ENCODE measurements at places on chromosomes 1 and 21.

- no peak for DNase-seq
These were observed 785.8 kb upstream of the ADGRL4 start for GRCh38 chr1:79792219-79792930.

GRCh38 chr21:28731700-28732321 lies 260.9 kb downstream of the LTN1 start:
- DNase-seq = no peak

DNA sequence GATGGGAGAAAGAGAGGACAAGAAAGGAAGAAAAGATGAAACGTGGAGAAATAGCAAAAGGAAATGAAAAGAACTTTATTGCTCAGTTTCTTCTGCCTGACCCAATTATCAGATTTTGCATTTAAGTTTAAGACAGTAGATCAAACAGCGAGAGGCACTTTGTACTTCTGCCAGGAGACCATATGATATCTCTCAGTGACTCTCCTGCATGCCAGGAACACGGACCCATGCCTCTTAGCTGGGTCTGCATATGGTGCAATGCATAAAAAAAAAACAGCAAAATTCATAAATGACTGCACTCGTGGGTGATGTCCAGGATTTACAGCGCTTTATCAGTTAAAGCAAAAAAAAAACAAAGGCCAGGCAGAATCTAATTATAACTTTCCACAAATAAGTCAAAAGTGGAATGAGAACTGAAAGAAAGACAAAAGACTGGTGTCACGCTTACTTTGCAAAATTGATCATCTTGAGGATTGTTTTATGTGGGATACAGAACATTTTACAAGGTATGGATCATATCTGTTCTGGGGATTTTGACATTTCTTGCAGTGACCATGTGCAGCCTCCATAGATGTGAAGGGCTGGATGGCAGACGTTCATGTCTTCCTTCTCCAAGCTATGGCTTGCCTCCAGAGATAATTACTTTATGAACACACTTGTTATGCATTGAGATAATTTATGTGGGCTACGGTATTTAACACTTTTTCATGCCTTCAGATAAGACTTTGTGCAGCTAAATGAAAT lies 79.5 kb downstream of the RUNX1 start:
- no peak for DNase-seq

DNA sequence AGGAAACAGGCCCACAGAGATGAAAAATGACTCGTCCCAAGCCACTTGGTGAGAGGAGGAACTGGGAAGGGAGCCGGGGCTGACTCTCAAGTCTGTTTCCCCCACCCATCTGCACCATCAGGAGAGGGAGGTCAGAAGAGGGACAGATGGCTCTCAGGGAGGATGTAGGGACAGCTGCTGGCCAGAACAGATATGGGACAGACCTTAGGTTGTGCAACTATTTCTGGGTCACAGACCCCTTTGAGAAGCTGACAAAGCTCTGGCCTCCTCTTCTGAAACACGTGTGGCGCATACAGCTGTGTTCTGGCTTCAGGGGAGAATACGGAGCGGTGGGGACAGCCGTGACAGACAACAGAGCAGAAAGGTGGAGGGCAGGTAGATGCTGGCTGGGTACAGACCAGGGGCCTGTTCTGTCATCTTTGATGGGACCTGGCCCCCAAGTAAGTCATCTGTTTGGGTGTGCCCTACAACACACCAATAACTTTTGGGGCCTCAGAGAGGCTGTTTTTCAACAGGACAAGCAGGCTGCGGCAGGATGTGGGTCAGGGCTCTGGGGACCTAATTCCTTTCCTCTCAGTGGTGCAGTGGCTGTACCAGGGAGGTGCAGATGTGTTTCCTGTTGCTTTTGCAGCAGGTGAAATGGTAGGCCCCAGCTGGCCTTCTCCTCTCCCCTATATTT lies 7.3 kb downstream of the SH3BGRL3 start:
- DNase-seq = no peak

Data from stimulated activated CD4-positive, alpha-beta T cell treated with anti-CD3 and anti-CD28 coated beads, TNF-alpha, amount 100 ng/mL, for 24 hours (primary cell).